ENCODE measurements at places on chromosomes 1 and 21. TPM values are rescaled to one million over a fixed set of nuclear protein-coding genes. Genes with fewer than 3 reads are reported as not detected.

- no peak for DNase-seq
Observed at GRCh38 chr1:236110137-236110536, 32.2 kb upstream of the GPR137B start.

DNA sequence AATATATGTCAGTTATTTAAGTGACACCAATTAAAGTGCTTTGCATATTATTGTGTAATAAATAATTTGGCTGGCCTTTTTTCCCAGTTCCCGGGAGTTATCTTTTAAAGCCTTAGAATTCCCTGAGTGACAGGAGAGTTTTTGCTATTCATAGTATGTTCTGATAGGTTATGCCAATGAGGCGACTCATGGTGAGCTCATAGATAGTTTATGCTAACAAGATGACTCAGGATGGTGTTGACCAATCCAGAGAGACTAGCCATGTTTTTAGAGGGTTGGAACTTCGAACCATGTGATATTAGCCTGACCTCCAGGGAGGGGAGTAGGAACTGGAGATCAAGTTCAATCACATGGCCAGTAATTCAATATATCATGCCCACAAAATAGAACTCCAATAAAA, 310.8 kb downstream of the USP25 start:
- DNase-seq = no peak

DNA sequence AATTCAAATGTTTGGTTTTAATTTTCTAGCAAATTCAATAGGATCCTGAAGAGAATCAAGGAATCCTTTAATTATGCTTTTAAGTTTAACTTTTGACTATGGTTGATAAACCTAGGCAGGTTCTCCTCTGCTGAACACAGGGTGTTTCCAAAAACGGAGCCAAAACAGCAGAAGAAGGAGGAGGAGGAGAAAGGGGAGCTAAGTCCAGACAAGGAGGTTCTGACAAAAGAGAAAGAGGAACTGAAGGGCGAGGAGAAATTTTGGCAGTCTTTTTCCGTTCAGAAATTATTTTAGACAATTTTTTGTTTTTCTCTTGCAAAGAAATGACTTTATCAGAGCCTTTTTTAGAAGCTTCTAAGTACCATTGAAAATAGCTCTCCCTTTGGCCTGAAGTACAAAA, 33.2 kb upstream of the FNBP1L start:
- no peak for DNase-seq

DNA sequence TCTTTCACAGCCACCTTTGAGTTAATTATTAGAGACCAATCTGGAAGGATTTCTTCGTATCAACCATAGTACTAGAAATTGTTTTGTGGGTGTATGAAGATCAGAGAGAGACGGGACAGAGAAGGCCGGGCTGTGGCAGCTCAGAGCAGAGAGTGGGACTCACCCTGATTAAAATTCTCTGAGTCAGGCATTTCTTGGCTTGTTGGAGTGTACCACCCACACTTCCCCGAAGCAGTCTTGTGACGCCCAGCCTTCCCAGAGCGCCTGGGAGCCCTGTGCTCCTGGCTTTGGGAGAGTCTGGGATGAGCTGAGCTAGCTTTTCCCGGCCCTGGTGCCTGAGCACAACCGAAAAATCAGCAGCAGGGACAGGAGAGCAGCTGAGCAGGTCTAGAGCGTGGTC, 19.4 kb downstream of the PLEKHM2 start:
- DNase-seq = peak; percentile 51

GRCh38 chr1:165603810-165604209, 27.2 kb upstream of the MGST3 start:
- no peak for DNase-seq

The FAM151A gene
- 1.3 TPM for total RNA-seq

The CR1 gene
- total RNA-seq = not detected
